HT-29 (cell line): ENCODE measurements at places on chromosomes 11 and 22. TPM values are rescaled to one million over a fixed set of nuclear protein-coding genes. Genes with fewer than 3 reads are reported as not detected.

Gene ALX4
- total RNA-seq: not detected in 2 replicates

Gene TSSK2
- not detected in 2 replicates for total RNA-seq

Gene ENTHD1
- not detected in 2 replicates for total RNA-seq

Gene FGF4
- total RNA-seq: not detected in 2 replicates

Gene PIWIL4
- total RNA-seq: 4.0 and 8.7 TPM in 2 replicates

Gene GATD1
- total RNA-seq: 128 and 132 TPM in 2 replicates
